ENCODE measurements at places on chromosomes 3 and 15.

DNA sequence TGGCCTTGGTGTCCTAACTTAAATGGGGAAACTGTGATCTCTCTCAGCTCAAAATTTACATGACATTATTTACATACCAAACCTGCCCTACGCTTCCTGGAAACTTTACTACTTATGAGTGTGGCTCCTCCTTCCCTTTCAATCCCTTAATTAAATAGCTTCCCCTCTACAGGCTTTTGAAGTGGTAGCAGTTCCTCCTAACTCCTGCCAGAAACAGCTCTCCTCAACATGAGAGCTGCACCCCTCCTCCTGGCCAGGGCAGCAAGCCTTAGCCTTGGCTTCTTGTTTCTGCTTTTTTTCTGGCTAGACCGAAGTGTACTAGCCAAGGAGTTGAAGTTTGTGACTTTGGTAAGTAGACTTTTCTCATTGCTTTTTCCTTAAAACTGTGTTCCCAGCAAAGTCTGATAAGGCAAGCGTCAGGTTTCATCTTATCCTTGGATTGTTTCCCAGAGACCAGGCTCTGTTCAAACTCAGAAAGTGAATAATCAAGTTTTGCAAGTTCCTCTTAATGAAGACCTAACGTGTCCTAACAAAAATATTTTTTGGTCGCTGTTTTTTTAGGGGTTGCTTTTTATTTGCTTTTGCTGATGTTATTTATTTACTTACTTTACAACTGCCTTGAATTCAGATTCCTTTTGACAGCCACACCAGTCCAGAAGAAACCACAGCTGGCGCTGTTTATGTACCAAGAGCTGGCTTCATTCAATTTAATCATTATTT lies at the start of gene ACP3:
Gene ACP3 (plus strand): TSS at position 179 of the 720 bp plus-strand sequence. CDS start 50 bp downstream, at position 229.
- DNase-seq = peak; percentile 40

DNA sequence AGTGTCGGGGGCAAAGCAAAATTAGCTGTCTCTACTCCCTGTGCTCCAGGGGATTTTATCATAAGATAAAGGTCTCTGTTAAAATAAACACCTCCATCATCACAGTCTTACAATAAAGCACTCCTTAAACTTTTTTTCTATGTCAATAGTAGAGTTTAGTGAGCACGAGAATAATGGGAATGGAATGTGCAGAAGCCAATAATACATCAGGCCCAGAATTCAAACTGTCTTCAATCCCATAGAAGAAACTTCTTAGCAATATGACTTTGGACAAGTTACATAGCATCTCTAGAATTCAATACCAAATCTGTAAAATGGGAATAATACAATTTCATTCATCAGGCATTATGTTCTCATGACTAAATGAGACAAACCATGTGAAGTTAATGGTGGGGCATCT lies 49.0 kb upstream of the EPHA3 start:
- no peak for DNase-seq

DNA sequence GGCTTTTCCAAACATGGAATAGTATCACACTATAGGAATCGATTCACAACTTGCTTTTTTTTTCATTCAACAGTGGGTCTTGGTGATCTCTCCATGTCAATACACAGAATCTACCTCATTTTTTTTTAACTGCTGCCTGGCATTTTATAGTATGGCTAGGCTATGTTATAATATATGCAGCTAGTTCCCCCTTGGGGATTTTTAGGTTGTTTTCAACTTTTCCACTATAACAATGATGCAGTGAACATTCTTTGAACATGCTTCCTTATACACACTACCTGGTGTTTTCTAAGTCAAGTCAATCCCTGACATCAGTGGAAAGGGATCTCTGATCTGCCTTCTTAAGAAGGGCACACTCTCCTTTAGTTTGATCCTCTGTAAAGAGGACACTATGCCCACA lies 46.5 kb upstream of the PLXND1 start:
- no peak for DNase-seq

- no peak for DNase-seq
These were observed 33.6 kb downstream of the BTD start for GRCh38 chr3:15635121-15635661.

GRCh38 chr3:127750226-127751031 lies 71.9 kb downstream of the MGLL start:
- DNase-seq = peak; percentile 58

DNA sequence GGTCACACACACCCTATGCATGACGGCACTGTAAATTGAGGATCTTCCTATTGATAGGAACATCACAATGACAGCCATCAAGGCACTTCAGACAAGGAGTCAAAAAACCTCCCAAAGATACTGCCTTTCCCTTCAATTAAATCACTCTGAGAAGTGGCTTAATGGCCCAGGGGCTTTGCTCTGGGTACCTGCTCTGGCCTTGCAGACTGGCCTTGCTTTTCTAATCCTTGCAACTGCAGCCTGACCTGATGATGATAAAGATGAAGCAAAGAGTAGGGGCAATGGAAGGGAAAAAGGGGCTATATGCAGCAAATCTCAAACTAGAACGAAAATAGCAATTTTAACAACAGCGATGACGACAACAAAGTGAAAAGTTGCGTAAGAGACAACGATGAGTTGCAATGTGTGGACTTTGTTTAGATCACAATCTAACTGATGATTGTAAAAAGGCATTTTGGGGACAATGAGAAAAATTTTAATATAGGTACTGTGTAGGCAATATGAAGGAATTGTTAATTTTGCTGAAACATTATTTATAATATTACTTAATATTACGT lies 14.6 kb downstream of the ADAMTS9 start:
- DNase-seq = no peak

- DNase-seq = no peak
These were observed 136.0 kb upstream of the CCDC54 start for GRCh38 chr3:107241217-107241616.

GRCh38 chr3:166488977-166489672 lies 651.9 kb upstream of the BCHE start:
- DNase-seq = no peak

GRCh38 chr15:44308889-44309288 lies 20.4 kb downstream of the GOLM2 start:
- DNase-seq = no peak

DNA sequence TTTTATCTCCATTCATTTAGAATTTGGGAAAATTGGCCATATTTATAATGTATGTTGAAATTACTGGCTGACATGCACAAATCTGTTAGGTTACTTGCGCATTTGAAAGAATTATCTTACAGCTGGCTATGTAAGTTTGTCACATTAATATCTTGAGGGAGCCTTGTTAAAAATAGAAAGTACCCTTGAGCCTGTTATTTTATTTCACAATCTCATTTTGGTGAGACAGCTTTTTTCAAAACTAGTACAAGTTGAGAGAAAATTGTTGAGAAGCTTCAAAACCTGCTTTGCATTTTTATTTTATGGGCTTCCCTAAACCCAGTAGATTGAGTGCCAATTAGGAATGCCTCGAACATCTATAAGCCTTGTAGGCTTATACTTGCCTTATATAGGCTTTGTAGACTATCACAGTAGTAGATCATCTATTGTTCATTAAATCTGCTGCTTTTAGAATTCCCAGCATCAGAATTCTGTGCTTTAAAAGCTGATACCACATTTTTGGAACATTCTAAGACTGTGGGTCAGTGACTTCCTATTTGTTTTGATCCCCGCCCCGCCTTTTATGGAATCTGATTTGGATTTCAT lies 6.3 kb downstream of the IDH3A start:
- DNase-seq = no peak

GRCh38 chr15:33154351-33155166 lies 40.0 kb downstream of the FMN1 start:
- DNase-seq = no peak

DNA sequence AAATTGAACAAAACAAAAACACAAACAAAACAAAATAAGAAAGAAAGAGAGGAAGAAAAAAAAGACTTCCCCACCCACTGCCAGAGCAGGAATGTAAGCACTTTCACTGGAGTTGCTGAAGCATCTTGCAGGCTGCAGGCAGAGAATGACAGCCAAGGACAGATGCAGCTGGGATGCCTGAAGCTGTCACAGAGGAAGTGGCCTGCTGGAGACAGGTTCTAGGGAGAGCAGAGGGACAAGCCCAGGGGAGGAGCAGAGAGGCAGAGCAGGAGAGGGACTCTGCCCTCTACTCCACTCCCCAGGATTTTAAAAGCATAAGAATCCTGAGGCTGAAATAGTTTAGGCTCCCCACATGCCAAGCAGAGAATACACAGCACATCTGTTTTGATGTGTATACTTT lies 326.2 kb downstream of the TUSC7 start:
- no peak for DNase-seq

DNA sequence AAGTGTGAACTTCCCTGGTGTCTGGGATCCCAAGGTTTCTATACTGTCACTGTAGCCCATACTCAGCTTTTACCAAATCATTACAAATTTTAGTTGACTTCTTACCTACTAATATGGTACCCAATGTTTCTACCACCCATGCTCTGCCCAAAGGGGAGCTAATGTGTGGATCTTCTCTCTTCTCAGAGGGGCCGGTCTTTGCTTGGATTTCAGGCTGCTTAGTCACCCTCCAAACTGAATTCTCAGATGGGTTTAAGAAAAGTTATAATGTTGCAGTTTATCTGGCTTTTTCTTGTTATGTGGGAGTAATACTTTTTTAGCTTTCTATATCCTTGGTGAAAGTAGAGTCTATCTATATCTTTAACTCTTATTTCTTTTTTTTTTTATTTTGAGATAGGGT lies 67.1 kb upstream of the AKAP13 start:
- no peak for DNase-seq

DNA sequence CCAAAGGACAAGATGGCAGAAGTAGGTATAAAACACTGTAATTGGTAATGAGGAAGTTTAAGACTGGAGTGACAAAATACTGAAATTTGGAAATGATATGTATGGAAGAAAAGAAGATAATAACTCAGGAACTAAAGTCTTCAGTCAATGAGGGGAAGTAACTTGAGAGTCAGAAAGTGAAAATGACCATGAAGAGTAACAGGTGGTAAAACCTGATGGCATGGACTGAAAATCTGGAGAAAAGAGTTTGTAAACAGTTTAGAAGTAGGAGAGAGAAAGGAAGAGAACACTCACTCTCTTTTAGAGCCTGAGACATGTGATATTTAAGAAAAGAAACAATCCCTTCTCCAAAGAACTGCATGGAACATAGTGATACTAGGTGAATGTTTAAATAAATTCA lies 387.9 kb downstream of the PYDC2 start:
- DNase-seq = no peak

DNA sequence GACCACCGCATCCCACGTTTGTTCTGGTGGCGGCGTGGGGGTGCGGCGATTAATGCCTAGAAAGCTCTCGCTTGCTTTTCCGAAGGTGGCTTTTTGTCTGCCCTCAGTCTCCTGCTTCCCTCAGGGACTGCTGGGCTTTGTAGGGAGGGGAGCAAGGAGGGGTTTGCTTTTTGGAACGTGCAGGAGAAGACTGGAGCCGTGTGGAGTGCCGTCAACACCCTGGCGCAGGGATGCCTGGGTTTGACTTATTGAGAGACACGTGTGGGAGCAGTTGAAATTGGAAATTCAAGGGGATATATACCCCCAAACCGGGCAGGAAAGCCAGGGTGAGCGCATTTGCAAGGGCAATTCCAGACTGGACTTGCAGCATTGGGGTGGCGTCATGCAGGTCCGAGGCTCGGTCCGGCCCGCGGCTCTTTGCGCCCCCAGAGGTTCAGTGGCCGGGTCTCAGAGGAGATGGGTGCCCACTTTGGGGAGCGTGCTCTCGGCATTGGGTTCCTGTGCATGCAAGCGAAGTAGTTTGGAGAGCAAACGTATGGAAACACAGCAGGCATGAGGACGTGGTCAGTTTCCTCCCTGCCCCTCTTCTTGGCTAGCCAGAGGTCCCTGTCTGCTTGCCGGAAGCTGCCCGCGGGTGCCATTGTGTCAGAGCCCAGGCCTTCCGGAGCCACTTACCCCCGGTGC lies 2.1 kb downstream of the EPHB1 start:
- no peak for DNase-seq

- DNase-seq = no peak
These were observed 30.4 kb upstream of the FBLN2 start for GRCh38 chr3:13518516-13518953.

GRCh38 chr3:103365467-103365866 lies 930.7 kb downstream of the ZPLD1 start:
- DNase-seq = no peak
